CD4-positive, alpha-beta T cell treated with Interleukin-10 for 1 hour (primary cell): ENCODE measurements at places on chromosomes 7 and 10.
A peak's percentile ranks its signal among the peaks of the same experiment; 100 is the strongest.

DNA sequence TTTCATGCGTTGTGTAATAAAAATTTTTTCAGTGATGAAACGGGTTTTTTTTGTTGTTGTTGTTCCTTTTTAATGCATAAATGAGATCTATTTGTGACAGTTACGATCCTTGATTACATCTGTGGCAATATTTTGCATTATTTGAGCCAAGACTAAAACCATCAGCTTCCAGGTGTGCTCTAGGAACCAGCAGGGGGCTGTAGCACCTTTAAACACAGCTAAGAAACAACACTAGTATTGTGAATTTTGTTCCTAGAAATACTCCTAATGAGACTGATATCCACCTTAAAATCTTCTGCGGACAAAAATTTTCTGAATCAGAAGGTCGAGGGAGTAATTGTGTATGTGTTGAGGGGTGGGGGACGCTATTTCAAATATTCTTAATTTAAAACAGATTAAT, 52.6 kb downstream of the FGFBP3 start:
- peak; percentile 7 for DNase-seq

DNA sequence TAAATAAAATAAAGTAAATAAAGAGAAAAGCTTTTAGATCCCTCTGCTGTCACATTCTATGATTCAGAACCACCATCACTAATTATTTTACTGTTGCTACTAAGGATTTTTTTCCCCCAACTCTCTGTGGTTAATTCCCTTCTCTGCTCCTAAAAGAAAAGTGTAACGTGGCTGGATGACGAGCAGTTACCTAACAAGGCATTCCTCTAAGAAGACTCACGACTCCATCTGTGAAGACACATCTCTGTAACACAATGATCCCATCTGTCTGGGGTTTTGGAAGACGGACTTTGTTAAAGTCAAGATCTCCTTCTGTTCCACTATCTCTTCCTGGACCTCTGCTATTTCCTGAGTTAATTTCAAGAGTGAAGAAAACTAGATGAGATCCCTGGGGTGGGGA, 179.9 kb downstream of the SFMBT2 start:
- no peak for DNase-seq

GRCh38 chr10:75512203-75512933, 80.9 kb downstream of the LRMDA start:
- DNase-seq, result no peak

DNA sequence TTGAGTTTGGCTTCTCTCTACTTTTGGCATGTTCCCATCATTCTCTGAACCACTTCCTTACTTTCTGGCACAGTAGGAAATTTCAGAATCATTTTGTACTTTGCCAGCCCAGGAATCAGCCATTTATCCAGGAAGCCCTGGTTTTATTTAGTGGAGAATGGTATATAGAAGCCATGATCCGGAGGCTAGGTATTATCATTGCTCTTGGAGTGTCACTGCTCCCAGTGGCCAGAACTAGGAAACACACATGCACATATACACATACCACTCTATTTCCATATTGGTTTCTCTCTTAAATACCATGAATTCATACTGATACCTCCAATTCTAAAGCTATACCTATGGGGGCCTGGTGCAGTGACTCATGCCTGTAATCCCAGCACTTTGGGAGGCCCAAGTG, 36.3 kb downstream of the SUFU start:
- DNase-seq, result no peak

DNA sequence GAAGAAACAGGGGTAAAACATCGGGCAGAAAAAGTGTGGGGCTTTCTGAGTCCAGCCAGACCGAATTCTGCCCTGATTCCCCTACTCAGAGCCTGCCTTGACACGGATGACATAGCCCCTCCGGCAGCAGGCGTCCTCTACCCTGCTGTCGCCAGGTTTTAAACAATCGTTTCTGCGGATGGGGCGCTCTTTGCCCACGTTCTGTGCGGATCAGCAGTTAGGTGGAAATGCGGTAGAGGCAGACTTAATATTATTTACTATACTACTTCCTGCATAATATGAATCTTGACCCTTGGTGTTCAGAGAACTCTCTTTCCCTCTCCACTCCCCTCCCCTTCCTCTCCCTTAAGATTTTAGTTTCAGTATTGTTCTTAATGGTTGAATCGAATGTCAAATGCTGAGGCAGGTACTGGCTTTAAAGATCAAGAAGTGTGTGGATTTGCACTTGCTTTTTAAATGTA, 2.4 kb downstream of the GATA3 start:
- DNase-seq, result peak; percentile 65

DNA sequence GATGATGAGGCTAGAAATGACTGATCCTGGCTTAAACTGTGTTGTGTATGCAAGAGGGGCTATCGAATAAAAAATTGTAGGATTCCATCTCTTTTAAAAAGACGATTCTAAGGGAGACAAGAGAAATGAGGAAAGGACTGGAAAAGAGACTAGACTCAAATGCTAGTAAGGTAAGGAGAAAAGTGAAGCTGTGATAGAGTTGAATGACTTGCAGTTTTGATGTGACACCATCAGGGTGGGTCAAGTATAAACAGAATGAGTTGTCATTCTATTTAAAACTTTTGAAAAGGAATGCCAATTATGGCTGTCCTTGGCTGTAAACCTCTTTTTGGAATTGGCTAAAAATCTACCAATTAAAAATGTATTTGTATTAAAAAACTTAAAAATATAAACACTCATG, 184.5 kb upstream of the PHF14 start:
- no peak for DNase-seq

DNA sequence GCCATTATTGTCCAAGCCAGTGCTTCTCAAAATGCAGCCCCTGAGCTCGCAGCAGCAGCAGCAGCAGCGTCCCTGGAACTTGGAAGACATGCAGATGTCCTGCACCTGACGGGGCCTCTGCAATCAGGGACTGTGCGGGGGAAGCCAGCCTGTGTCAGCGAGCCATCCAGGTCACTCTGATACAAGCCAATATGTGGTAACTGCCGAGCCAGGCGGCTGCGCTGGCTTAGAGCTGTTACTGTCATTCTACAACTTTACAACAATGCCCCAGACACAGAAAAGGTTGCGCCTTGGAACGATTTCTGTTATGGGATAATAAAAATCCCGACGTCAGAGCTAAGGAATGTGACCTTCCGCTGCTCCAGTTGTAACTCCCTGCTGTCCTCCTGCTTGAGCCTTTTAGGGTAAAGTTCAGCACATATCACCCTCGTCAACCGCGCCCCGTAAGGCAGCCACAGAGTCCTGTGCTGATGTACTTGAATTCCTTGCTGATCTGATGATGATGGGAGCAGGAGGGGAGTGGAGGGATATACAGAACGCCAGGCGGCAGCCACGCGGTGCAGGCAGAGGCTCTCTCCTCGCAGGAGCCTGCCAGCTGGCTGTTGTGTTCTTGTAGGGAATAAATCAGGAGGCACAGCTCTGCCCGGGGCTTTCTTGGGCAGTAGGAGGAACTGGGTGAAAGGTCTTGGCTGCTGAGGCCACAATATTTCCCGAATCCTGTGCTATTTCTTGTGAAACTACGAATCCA, 20.0 kb upstream of the CRYGN start:
- DNase-seq, result no peak

DNA sequence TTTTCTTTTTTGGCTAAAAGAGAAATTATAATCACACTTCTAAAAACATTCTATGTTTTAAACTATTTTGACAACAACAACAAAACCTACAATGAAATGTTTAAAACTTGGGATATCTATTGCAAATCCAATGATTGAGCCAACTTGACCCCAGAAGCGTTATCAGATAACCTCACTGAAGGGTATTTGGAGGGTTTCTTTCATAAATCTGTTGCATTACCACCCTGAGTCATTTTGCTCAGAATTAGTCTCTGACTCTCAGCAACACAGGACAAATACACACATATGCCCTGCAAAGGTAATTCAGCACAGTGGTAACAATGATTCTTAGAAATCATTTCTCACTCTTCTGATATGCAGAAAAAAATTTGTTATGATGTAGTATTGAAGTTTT, 2.3 kb upstream of the COL1A2 start:
- DNase-seq, result no peak

GRCh38 chr10:16155834-16156233, 281.0 kb upstream of the PTER start:
- no peak for DNase-seq

DNA sequence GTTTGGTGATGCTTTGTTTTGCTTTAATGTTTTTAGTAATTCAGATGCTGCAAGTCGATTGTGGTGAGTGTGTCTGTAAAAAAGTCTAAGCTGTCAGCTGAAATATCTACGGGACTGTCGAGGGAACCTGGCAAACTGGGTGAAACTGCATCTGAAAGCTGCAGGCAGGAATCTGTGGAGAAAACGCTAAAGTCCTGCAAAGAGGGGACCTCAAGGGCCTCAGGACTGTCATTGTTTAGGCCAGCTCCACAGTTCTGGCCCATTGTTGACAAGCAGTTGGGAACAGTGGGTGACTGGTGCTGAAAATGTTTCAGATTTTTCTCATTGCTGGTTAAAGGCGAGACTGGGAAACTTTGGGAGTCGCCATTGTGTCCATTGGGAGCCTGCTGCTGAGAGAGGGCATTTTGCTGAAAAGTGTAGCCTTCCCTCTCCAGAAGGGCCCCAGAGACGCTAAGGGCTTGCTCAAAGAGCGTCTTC, 1.8 kb downstream of the HOXA2 start:
- no peak for DNase-seq

GRCh38 chr7:34343667-34344066, 314.4 kb upstream of the NPSR1 start:
- no peak for DNase-seq

- peak; percentile 43 for DNase-seq
These were observed 14.8 kb downstream of the DPCD start for GRCh38 chr10:101602761-101603398.

- DNase-seq, result no peak
These were observed 498.1 kb downstream of the KIF20B start for GRCh38 chr10:90199513-90199912.

DNA sequence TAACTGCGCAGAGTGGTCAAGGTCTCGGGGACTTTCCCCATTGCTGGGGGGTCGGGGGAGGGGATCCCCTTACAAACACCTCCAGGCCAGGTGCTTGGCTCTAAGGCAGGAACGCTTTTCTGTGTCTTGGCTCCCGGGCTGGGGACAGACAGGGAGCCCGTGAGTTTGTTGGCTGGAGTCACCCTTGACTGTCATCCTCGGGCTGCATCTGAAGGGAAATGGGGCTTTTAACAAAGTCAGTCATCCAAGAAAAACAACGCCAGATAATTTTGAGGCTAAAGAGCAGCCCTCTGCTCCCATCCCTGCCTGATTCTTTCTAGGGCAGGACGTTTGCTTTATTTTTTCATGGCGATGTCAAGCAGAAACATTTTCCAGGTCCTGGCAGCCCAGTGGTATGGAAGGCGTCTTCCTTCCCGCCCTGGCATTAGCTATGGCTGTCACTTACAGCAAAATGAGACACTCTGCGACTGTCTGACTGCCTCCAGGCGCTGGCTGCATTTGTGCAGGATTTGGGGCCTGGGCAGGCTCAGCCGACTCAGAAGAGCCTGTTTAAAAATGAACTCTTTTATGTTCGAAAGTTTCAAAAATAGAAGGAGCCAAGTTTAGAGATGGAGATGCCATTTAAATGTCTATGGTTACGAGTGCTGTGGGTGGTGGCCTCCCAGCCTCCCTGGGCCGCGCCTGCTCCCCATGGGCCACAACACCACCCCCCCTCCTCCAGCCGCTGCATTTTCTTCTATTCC, 54.7 kb upstream of the TNS3 start:
- no peak for DNase-seq
